Endodermal cell (in vitro differentiated cells): ENCODE measurements at places on chromosomes 6 and 20. TPM values are rescaled to one million over a fixed set of nuclear protein-coding genes. Genes with fewer than 3 reads are reported as not detected.

Gene TMEM170B
- 5.3 to 6.6 TPM (median 5.7 TPM) in 3 replicates for total RNA-seq

Gene MMP24
- 0.82 to 1.7 TPM (median 1.3 TPM) in 3 replicates for total RNA-seq

Gene HEY2
- 4.3 and 5.2 TPM in 2 replicates for total RNA-seq

Gene DBNDD2
- total RNA-seq = 62.5 and 63.2 TPM in 2 replicates

Gene TMEM200A
- total RNA-seq = 7.6 and 8.8 TPM in 2 replicates

Gene BMP6
- total RNA-seq = 0.38 and 0.62 TPM in 2 replicates

Gene PLTP
- 115 to 137 TPM (median 123 TPM) in 3 replicates for total RNA-seq
